Fibroblast of upper back skin (primary cell): ENCODE measurements at places on chromosomes 11 and 22.

- DNase-seq = no peak
These were observed 10.4 kb downstream of the ADORA2A start for GRCh38 chr22:24437741-24438328.

- peak; percentile 37 for DNase-seq
These were observed 69.6 kb downstream of the PPP2R1B start for GRCh38 chr11:111696556-111696955.

- no peak for DNase-seq
These were observed 1489.2 kb downstream of the TBC1D22A start for GRCh38 chr22:48251629-48252028.

DNA sequence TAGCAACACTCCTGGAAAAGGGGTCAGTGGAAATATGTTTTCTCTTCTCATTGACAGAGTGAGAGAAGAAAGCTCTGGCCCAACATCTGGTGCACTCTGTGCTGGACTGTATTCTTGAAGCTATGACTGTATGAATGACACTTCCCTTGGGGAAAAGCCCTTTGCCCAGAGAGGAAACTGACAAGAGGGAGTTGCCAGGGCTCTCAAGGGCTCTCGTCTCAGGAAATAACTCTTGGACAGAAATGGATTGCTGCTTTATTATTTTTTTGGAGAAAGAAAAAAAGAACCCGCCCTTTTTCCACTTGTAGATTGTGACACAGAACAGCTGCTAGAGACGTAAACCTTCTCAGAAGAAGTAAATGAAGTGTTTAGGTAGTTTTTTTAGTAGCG is 11.4 kb downstream of the ETS1 start:
- DNase-seq = peak; percentile 36
